ENCODE measurements at places on chromosomes 1 and 21.

- peak; percentile 87 for DNase-seq
Measured at GRCh38 chr1:201191653-201192260, 1.1 kb downstream of the IGFN1 start.

GRCh38 chr1:204975568-204976235 is 67.3 kb upstream of the CNTN2 start:
- DNase-seq, result peak; percentile 33

GRCh38 chr1:203095061-203095690 is 9.4 kb upstream of the MYOG start:
- DNase-seq, result no peak

GRCh38 chr21:45617021-45617921 is 26.3 kb upstream of the PCBP3 start:
- DNase-seq, result no peak

- DNase-seq, result peak; percentile 51
Measured at GRCh38 chr1:96473791-96474434, 247.7 kb upstream of the PTBP2 start.

DNA sequence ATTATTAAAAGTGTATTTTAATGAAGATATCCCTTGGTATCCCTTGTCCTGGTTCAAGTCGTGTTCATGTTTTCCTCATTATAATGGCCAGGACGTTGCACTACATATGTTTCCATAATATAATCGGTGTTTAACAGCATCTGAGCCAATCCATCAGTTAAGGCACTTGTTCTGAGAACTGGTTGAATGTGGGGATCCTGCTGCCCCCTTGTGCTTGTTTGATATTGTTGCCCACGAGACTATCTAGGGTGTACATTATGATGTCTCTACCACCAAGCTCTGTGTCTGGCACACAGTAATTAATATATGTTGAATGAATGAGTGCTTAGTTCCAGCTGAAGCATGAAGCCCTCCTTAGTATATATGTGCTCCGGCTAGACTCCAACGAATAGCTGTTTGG is 193.0 kb downstream of the CACNA1E start:
- peak; percentile 8 for DNase-seq

DNA sequence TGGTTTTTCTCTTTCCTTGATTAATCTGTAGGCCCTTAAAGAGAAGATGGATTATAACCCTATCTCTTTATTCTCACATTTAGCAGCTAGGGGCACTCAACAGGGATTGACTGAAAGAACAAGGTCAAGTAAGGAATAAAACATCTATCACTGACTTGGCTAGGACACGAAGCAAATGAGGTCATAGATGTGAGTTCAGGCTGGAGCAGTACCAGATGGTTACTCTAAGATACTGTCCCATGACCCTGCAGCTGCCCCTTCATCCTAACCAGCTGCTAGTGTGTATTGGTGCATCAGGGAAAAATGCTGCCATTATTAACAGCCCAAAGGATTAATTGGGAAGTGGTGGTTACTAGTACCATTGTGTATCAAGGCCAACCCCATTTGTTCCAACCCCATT is 221.9 kb downstream of the CTH start:
- no peak for DNase-seq

GRCh38 chr1:5151511-5151910 is 497.1 kb downstream of the AJAP1 start:
- no peak for DNase-seq

- no peak for DNase-seq
Measured at GRCh38 chr1:154342836-154343472, 17.6 kb downstream of the ATP8B2 start.

GRCh38 chr1:234963180-234963903 is 165.3 kb downstream of the TOMM20 start:
- DNase-seq, result peak; percentile 95

GRCh38 chr1:44723064-44723463 is 7.9 kb downstream of the RNU5D-1 start:
- no peak for DNase-seq

- no peak for DNase-seq
Measured at GRCh38 chr1:240667351-240667750, 55.4 kb upstream of the GREM2 start.

DNA sequence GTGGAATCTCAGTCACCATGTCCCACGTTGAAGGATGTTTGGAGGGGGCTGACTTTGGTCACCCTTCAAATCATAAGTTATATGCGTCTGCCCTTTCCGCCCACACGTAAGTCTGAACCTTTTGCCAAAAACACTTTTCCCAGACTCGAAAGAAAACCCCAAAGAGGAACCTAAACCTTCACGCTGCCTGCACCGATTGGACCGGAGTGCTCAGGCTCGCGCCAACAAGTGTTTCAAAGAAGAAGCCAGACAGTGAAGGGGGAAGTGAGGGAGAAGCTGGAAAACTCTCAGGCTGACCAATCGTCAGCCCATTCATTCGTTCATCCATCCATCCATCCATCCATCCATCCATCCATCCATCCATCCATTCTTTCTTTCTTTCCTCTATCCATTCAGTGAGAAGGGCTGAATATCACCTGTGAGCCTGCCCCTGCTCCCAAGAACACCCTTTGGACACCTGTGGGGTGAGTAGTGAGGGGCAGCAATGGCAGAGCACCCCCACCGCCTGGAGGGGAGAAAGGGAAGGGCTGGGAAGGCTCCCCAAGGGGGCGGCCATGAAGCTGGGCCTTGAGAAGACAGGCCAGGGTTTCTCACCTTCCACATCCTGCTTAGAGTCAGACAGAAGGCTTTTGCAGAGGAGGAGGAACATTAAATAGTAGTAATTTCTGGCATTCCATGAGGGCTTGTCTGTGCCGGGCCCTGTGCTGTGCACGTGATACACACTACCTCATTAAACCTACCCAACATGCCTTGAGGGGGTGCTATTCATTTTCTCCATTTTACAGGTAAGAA is 27.1 kb upstream of the RUNX3 start:
- DNase-seq, result no peak

DNA sequence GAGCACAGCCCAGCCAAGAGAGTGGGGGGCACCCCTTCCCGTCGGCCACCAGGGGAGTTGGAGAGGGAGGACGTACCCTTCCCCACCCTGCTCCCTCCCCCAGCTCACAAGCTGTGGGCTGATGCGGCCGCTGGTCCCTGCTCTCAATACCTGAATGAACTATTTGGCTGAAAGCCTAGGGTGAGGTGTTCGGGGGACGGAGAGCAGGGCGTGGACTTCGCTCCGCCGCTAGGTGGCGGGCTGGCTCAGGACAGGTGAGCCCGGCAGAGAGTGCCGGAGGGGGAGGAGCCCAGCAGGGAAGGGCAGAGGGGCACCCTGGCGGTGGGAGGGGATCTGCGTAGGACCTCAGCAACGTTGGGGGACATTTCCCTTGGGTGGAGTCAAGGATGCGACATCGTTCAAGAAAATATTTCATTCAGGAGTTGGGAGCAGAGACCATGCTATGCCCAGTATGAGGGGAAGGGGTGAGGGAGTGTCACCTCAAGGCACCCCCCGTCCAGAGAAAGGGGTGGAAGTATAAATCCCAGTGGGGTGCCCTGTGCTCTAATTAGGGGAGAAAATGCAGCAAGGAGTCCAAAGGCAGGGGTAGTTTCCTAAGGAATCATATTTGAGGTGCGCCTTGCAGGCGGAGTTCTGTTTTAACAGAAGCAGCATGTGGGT is 12.0 kb upstream of the RHBG start:
- no peak for DNase-seq

GRCh38 chr1:117793413-117793812 is 136.0 kb downstream of the GDAP2 start:
- DNase-seq, result no peak

GRCh38 chr1:169012416-169012815 is 94.1 kb upstream of the ATP1B1 start:
- no peak for DNase-seq

GRCh38 chr1:51217101-51217500 is 19.0 kb upstream of the RNF11 start:
- DNase-seq, result no peak

DNA sequence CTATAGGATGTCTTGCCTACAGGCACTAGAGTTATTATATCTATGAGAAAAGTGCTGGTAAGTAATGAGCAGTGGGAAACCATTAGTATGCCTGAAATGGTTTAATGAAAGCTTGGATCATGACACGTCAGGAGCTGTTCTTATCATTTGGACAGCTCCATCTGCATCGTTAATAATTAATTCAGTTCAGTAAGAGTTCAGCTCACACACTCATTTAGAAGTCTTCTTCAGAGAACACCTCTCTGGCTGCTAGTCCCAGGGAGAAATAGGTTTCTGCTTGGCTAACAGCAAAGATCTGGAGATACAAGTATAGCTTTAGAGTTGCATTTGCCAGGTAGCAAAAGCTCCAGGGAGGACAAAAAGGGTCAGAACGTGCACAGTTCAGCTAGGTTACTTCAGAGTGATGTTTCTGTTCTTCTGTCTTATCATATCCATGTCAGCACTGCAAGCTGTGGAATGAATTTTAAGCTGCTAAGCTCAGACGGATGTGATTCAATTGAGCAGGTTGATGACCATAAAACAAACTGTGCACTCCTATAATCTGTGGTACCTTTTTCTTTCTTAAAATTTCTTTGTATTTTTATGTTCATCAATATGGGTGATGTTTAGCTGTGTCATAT is 173.6 kb downstream of the ADGRL2 start:
- DNase-seq, result no peak

GRCh38 chr1:232635778-232636356 is 5.9 kb upstream of the SIPA1L2 start:
- peak; percentile 73 for DNase-seq

DNA sequence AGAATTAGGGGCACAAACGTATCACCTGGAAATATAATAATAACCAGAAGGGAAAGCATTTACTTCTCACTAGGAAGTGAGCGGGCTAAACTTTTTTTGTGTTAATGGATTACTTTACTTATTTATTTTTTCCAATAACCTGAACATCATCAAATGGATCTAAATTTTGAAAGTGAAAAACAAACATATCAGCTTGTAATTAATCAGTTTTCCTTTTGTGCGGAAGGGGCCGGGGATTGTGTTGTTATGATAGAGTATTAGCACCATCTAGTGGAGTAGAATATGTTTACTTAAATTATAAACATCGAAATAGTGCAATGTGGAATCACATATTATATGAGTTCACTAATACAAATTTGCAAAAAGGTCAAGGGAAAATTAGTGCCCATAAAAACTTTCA is 9.0 kb downstream of the CFH start:
- peak; percentile 62 for DNase-seq

- DNase-seq, result no peak
Measured at GRCh38 chr1:248710305-248710900, 7.8 kb upstream of the OR14I1 start.

- DNase-seq, result no peak
Measured at GRCh38 chr21:39690454-39690853, 54.5 kb upstream of the IGSF5 start.

DNA sequence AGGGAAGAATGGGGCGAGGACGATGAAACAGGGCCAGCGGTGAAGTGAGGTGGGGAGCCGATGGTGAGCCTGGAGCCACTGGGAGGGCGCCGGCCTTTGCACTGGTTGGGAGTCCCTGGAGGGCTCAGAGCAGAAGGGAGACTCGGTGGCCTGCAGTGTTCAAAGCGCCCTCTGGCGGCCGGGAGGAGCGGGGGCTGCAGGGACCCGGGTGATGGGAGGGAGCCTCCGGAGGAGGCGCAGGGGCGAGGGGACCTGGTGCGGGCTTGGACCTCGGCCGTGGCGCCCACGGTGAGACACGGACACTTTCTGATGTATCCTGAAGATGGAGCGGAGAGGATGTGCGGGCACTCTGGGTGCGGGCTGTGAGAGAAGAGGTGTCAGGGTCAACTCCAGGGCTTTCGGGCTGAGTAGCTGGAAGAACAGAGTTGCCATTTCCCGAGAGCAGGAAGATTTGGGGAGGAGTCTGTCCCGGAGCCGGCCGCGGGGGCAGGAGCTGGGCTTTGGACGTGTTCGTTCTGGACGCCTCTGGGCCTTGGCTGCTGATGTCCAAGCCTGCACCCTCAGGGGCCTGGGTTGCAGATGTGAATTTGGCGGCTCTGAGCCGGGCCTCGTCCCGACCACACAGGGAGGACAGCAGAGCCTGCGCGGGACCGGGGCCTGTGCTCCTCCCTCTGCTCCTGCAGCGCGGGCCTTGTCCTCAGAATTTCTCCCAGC is 29.7 kb downstream of the HEYL start:
- peak; percentile 19 for DNase-seq

- no peak for DNase-seq
Measured at GRCh38 chr1:222243902-222244301, 304.0 kb downstream of the HHIPL2 start.

DNA sequence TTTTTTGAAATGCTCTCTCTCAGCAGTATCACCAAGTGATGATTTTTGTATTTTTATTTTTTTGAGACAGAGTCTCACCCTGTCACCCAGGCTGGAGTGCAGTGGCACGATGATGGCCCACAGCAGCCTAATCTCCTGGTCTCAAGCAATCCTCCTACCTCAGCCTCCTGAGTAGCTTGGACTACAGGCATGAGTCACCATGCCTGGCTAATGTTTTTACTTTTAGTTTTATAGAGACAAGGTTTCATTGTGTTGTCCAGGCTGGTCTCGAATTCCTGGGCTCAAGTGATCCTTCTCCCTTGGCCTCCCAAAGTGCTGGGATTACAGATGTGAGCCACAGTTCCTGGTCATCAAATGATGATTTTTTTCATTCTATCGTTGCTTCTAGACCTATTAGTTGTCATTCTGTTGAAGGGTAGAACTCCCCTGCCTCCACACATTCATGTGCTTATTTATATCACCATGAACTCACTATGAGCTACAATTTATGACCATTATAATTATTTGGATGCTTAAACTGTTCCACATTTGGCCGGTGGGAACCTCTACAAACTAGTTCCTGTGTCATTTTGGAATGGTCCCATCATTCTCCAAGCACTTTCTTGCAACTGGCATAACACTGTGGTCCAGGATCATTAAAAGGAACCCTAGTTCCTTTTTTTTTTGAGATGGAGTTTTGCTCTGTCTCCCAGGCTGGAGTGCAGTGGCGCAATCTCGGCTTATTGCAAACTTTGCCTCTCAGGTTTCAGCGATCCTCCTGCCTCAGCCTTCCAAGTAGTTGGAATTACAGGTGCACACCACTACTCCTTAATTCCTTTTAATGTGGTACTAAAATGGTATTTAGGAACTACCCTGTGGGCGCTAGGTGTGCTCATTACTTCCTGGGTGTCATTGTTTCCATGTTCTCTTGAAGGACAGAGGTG is 20.2 kb upstream of the TOR3A start:
- DNase-seq, result no peak

GRCh38 chr1:49319426-49319963 is 542.8 kb upstream of the BEND5 start:
- no peak for DNase-seq

DNA sequence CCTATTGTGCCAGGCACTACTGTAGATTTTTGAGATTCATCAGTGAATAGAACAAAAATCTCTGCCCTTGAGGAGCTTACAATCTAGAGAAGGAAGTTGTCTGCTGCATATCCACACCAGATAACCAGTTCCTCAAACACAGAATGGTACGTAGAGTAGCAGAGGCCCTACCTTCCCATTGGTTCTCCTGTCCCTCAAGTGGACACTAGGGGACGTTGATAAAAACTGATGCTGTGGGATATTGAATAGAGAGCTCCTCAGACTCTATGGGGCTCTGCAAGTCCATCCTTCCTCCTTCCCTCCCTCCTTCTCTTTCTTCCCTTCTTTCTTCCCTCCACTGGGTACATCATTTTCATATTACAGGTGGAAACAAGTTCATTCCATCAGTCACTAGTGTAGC is 371.3 kb downstream of the PBX1 start:
- DNase-seq, result no peak
